HL-60 (cell line): ENCODE measurements at places on chromosomes 7 and 10.

GRCh38 chr7:36153571-36154097 lies 580 bp downstream of the EEPD1 start:
- peak; percentile 33 for DNase-seq

DNA sequence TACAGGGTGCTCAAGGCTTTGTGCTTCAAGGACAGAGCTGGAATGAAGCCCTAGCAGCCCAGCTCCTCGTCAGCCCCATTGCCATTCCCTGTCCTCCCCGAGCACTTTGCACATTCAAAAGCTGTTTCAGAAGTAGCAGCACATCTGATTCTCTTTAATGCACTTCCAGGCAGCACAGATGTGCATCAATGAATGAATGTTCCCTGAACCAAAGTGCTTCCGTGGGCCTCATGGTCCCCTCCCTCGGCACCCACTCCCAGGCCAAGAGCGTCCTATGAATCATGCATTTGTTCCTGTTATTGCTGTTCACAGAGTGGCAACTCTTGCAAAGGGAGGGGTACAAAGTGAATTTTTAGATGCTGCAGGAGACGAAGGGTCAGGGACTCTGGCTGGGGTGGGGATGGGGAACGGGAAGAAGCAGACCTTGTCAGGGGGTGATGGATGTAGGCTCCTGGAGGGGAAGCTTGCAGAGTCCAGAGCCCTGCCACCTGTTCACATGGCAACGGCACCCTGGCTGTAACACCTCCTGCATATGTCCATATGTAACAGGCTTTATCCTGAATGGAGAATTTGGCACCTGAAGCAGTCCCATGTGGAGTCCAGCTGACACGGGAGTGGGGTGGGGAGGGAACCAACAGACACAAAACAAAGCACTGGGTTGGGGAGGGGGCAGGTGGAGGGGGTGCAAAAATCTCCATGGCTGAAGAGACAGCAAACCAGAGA lies 62.2 kb upstream of the BAIAP2L1 start:
- DNase-seq, result no peak

DNA sequence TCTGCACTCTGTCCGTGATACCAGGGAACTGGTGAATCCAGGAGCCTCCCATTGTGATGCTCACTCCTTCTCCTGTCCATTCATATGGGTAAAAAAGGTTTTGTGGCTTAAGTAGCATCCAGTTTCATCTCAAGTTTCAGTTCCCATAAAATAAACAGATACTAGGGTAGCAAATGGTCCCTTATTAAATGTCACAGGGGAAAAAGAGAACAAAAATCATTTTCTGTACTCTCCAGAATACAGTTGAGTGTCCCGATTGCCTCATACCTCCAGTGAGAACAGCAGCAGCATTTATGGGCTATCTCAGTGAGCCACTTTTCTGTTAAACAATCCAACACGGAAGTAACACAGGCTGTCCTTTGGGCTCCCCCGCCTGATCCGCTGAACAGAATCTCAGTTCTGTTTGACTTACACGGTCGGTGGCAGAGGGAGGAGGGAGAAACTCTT lies 179.6 kb downstream of the CELF2 start:
- DNase-seq, result no peak

GRCh38 chr10:101710059-101710695 lies 15.2 kb upstream of the FBXW4 start:
- no peak for DNase-seq

DNA sequence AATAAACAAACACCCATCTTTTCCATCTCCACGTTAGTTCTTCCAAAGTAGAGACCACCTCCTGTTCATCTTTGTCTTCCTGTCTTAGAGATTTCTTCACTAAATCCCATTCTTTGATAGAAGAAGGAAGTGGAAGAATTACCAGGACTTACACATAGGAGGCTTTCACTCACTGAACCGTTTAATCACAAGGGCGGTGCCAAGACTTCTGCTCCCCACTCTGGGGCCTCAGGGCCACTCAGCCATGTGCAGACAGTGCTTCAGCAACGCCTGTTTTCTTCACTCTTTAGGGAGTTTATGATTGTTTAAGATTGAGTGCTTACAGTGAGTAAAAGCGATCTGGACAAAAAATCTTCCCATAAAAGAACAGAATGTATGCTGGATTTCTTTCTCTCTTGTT lies 63.9 kb upstream of the SORCS3 start:
- DNase-seq, result no peak

DNA sequence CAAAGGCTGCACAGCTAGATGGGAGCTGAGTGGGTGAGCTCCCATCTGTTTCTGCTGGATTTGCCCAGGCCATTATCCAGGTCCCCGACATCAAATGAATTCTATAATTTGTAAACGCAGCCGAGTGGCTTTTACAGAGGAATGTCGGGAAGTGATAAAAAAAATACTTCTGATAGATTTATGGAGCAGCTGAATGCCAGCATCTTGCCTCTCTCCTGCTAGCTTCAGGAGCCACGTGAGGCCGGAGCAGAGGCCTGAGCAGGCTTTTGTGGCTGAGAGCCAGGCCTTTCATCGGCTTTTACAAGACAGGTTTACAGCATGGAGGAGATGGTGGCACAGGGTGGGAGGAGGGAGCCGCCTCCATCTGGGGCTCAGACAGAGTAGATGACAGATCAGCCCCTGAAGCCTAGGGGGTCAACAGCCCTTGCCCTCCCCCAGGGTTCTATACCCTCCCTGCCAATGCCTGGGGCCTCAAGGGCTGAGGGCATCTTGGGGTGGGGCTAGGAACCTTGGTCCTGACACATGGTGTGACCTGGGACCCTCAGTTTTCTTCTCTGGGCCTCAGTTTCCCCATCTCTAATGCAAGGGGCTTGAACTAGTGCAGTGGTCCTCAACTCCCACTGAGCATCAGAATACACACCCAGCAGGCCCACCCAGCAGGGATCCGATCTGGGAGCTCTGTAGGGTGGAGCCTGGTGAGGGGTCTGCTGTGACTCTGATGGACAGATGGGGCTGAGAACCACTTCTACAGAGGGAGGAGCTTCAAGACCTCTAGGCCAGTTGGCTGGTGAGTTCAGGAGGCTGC lies 44.2 kb upstream of the PCBD1 start:
- no peak for DNase-seq

DNA sequence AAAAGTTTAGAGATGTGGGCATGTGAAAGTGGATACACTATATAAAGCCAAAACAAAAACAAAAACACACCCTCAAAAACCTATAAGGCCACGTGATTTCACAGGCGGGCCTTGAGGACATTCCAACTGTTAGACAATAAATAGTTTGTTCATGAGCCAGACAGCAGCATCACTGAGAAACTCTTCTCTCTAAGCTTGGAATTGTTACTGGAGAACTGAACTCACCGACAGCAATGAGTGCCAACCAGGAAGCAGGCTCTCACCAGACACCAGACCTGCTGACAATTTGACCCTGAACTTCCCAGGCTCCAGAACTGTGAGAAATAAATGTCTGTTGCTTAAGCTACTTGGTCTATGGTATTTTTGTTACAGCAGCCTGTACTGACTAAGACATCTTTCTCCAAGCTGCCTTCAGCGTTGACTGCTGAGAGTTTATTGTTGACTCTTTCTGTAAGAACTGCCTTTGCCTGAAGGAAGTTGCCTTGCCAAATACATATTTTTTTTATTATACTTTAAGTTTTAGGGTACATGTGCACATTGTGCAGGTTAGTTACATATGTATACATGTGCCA lies 107.5 kb downstream of the EPDR1 start:
- no peak for DNase-seq

DNA sequence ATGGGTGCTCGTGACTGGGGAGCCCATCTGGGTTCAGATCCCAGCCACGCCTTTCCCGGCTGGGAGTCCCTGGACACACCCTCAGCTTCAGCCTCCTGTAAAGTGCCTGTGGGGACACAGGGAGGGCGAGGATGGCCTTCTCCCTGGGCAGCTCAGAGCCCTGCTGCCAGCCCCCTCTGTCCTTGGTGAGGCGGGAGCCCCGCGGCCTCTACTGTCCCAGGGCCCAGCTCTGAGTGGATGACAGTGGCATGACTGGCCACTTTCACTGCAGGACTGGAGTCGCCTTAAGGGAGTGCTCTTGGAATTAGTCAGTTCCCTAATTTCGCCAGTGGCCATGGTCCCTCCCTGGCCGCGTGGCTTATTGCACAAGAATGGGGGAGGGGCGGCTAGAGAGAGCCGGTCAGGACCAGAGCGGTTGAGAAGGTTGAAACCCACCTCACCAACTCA lies 4.6 kb downstream of the BRI3 start:
- DNase-seq, result peak; percentile 51

GRCh38 chr10:33155720-33156638 lies 178.5 kb downstream of the NRP1 start:
- DNase-seq, result no peak

GRCh38 chr10:79438021-79438698 lies 7.3 kb downstream of the ZCCHC24 start:
- no peak for DNase-seq

DNA sequence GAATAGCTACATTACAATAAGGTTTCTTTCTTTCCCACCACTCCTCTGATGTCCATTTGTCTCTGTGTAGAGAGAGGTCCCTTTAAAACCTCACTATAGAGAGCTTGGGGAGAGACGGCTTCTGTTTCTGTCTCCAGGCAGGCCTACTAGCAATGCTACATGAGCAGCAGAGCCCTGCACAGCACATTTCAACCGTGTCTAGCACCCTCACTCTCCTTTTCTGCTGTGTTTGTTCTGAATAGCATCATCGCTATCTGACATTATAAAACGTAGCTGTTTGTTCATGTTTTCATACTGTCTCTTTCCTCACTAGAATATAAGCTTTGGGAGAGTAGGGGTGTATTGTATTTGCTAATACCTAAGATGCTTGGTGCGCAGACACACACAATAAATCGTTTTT lies 487.8 kb upstream of the DPP6 start:
- DNase-seq, result no peak

- DNase-seq, result no peak
These were observed 56.6 kb upstream of the RAB18 start for GRCh38 chr10:27447540-27447939.

DNA sequence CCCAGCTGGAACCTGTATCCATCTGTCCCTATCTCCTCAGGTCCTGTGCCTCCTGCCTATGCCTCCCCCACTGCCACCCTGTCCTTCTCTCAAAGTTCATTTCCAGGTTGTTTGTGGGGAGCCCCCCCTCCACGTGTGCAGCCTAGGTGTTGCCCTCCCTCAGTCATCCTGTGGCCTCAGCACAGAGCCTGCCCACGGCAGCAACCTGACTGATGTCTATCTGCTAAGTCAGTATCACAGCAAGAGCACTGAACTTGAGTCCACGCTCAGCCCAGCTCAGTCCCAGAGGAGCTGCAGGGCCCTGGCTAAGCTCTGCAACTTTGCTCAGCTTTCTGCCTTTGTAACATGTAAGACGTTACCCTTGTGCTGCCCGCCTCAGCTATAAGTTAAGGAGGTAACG lies 28.7 kb downstream of the FAM53B start:
- DNase-seq, result no peak

GRCh38 chr7:87456247-87456646 lies 19.2 kb downstream of the ABCB4 start:
- no peak for DNase-seq

DNA sequence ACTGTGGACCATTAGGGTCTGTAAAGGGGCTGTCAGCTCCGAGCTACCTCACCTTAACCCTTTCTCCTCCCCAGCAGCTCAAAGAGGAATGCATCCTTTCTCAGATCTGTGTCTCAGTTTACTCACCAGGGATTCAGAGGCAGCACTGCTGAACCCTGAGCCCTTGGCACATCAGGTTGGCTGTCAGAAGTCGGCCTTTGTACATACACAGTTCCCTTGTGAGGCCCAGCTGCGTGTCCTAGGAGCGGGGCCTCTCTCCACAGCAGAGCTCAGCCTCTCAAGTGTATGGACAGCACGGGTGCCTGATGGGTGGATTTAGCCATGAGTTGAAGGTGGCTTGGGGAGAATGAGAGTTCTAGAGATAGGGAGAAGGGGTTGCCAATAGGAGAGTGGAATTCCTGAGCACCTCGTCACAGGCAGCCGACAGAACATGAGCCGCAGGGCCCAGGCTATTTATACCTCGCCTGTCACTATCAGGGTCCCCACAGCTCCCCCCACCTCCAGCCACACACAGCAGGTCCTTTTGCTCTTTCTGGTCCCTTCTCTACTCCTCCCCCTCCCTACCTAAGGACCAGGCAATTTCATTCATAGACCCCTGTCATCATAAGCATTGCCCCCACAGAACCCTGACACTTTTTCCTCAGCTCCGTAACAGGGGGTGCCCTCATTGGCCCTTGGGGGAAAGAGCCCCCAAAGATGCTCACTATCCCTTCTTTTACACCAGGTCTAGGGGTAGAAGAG lies 2.1 kb upstream of the FLNC start:
- DNase-seq, result no peak

GRCh38 chr7:29122081-29122480 lies 24.3 kb downstream of the CPVL start:
- DNase-seq, result no peak

DNA sequence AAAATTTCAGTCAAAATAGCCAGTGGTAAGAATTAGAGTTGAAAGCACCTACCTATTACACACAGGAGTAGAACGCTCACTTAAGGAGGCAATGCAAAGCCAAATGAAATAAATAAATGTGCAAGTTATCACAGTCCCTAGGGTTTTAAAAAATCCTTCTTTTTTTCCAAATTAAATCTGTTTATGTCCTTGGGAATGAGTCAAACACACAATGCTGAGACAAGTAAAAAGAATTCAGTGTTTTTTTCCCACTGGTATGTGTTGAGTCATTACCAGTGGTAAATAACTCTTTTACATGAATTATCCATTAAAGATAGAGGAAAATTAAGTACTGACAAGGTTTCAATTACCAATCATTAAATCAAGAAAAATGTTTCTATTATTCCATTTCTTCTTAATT lies 438.6 kb downstream of the TNS3 start:
- DNase-seq, result no peak

GRCh38 chr10:132981173-132981555 lies 38.8 kb upstream of the CFAP46 start:
- no peak for DNase-seq

DNA sequence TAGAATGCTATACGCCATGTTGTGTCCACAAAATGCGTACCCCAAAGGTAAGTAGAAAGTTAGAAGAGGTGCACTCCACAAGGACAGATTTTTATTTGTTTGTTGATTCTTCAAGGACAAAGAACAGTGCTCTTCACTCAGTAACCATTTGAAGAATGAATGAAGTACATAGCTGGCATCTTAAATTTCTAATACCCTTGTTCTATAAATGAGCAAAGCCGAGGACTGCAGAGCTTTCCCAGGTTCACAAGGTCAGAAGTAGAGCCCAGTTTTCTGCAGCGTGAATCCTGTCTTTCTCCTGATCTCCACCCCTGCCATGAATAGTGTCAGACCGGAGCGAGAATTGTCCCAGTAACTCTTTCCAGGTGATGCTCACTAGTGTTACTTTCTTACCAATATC lies 9.5 kb downstream of the HECW1 start:
- no peak for DNase-seq

DNA sequence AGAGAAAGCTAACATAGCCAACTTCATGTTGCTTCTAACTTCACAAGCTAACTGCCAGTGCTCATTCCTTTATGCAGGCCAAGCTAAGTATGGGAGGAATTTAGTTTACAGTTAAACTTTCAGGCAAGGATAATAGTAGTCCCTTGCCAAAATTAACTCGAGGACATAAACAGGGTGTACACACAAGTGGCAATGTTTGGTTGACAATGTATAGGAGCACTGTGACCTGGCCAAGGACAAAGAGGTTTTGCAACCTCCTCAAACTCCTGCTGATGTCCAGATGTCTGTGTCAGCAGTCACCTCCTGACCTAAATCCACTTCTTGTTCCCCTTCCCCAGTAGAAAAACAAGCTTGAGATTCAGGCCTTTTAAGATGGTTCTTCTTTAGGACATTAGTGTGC lies 494.6 kb upstream of the KLF6 start:
- no peak for DNase-seq
